Stimulated activated CD4-positive, alpha-beta T cell treated with anti-CD3 and anti-CD28 coated beads, Interleukin-15, amount 100 ng/mL, for 1 hour (primary cell): ENCODE measurements at places on chromosomes 13 and 19.

DNA sequence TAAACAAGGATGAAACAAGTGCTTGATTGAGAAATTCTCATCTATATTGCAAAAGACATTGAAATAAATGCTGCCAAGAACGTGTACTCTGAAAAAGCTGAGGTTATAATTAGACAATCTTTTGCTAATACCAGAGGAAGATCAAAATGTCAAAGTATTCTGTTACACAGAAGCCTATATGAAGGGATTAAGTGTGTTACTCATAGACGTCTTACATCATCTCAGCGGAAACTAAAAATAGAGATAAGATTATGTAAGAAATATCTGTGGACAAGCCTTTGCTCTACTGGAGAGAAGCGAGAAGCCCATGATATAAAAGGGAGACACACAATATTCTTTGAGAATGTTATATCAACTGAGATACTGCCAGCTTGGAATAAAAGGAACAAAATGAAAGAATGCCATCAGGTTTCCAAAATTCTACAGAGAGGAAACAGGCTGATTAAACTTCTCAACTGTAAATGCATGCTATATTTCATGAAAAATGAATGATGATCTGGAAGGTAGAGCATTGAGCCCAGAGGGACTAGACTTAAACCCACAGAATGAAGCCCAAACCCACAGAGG is 699.0 kb downstream of the GPC5 start:
- no peak for DNase-seq

GRCh38 chr19:29393915-29394460 is 131.8 kb upstream of the VSTM2B start:
- DNase-seq = no peak

GRCh38 chr19:56848166-56848565 is 7.6 kb upstream of the PEG3 start:
- no peak for DNase-seq

DNA sequence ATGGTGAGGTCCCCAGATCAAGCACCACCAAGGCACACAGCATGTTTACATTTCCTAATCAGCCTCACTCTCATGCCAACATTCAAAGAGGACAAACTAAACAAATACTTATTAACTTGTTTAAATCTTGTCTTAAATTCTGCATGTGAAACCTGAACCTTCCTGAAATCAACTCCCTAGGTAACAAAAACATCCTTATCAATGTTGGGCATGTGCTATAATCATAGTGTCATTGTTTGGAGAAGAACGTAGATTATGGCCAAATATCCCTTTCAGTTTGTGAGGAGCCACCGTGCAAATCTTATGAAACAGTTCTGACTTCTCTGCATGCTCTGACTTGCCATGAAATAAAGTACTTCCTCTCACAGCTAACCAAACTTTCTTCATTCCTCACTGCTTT is 123.8 kb downstream of the NDFIP2 start:
- DNase-seq = no peak
